ENCODE measurements at places on chromosomes 1 and 21.

DNA sequence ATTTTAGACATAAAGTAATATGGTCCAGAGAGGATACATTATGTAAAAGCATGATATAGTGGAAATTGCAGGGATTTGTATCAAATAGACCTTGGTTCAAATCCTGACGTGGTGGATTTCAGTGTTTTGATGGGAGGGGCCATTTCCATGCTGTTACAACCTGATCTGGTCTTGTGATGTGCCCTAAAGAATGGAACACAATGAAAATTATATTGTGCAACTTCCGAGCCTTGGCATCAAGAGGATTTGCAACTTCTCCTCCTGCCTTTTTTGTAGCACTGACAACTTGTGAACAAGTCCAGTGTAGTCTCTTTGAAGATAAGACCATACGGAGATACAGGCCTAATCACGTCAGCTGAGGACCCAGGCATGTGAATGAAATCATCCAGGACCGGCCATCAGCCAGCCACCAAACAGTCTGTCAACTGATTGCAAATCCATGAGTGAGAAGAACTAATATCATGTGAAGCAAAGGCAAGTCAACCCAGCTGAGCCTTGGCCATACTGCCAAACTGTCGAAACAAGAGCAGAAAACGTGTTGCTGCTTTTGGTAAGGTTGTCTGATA, 412.1 kb downstream of the DPYD start:
- DNase-seq = no peak

DNA sequence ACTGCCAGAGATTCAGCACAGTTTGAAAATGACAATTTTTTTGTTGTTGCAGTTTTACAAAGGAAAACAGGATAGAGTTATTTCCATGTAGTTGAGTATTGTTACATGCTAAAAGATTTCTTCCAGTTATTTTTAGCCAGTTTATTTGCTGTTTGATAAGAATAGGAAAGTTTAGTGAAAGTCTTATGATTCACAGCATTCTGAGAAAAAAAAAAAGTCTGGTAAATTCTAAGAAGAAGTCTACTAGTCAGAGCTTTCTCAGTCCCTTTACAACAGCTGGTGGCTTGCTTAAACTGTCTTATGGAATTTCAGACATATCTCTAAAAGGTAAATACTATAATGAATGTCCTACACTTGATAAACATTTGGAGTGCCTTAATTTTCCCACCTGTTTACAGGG, 341.7 kb downstream of the DSCAM start:
- DNase-seq = no peak

DNA sequence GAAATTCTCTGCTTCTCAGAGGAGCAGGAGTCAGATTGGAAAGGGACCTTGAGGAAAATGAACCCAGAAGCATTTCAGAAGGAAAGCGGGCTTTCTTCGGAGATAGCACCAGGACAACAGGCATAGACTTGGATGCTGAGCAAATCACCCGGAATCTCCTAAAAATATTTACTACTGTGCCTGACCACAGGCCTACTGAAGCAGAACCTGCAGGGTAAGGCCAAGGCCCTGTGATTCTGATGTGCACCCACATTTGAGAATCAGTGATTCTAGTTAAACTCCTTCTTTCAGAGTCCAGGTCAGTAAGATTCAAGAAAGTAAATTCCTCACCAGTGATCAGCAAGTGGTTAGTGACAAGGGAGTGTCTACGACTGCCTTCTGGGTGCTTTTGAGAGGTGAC, 307.3 kb upstream of the DUSP10 start:
- DNase-seq = no peak

DNA sequence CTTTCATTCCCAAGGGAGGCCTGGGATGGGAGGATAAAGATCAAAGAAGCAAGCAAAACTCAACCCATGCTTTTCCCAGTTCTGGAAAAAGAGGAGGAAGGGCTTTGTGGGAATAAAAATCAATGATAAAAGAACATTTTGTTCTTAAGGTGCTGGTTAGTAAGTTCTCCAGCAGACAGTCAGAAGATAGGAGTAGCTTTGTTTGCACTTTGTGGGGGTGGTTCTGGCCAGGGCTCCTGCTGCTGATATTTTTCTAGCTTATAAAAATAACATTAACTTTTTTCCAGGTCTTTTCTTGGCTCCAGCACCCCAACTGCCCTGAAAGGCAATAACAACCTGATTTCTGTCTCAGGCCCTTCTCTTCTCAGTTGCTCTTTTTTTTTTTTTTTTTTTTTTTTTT, 220.0 kb downstream of the FGGY start:
- no peak for DNase-seq

DNA sequence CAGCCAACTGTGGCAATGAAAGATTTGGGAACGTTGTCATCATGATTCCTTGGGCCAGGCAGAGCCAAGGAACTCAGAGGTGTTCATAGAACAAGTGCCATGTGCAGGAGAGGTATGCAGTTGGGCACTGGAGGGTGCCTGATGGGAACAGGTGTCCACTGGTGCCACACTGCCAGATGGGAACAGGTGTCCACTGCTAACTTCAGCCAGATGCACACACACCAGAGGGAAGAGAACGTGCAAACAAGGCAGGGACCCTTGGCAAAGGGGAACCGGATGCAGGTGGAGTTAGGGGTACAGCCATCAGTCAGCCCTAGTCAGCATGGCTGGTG, 13.5 kb downstream of the OLFML2B start:
- DNase-seq = no peak

GRCh38 chr1:31095298-31095981, 29.9 kb upstream of the PUM1 start:
- no peak for DNase-seq

DNA sequence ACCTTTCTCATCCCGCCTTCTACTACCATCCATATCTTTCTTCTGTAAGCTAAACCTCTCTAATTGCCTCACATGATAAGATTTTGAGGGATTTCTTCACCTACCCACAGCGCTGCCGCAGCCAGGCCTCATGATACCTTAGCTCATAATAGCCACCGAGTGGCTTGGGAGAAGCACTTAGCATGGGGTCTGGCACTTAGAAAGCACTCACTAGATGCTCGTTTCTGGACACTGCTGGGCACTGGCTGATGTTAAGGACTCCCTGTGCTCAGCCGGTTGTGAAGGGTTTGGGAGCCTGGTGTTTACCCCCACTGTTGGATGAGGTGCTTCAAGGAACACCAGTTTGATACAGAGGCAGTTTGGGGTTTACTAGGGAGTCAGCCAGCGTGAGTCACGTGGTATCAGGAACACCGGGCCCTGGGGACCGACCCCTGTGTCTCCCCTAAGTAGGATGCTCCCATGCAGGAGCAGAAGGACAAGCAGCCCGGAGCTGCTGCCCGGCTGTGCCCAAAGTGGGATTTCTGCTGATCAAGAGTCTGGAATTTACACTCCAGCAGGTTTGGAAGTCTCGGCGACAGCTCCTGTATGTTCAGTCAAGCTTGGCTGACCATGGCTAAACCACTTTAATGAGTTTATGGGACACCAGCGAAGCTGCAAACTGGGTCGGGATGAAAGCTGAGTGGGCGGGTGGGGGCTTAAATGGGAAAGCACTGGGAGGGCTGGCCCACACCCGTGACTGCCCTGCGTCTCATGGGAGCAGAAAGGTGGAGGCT, 63.3 kb downstream of the GALNT2 start:
- DNase-seq = peak; percentile 94

- no peak for DNase-seq
Observed at GRCh38 chr21:36454093-36454531, 25.8 kb downstream of the CLDN14 start.

- no peak for DNase-seq
Observed at GRCh38 chr1:47658161-47658920, 220.5 kb downstream of the FOXD2 start.

DNA sequence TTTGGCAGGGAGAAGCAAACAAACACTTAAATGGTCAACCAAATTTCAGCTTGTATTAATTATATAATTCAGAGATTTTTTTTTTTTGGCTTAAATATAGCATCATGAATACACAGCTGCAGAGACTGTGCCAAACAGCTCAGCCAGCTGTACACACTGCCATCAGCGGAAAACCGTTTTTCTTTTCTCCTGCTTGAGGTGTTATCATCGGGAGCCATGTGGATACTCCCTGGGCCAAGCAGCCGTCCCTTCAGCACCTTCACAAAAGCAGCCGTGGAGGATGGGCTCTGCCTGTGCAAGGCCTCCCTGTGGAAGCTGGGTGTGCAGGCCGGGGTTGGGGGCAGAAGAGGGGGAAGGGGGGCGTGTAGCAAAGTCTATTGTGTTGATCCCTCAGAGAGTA, 85.0 kb downstream of the NUF2 start:
- DNase-seq = no peak

DNA sequence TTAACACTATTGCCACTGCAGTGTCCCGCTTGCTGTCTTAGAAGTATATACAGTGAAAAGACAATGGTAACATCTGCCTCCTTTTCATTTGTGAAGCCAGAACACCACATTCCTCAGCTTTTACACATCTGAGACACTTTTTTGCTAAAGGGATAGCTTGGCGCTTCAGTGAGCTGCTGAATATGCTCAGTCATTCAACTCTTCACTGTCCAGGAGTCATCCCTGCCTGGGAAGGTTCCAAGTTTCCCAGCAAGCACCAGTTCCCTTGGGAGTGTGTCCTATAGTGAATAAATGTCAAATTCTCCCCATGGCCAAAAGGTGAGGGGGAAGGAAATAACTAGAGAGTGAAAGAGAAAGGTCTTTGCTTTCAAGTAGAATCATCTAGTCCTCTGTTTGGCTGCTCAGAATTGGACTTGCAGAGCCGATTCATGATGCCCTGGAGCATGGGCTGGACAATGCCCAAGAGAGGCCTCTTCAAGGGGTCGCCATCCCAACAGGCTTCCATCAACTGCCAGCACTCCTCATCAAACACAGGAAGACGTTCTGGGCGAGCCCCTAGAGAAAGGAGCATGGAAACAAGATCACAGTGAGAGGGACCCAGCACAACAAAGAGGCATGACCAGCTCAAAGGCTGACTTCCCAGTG, 25.5 kb upstream of the RBBP5 start:
- no peak for DNase-seq

DNA sequence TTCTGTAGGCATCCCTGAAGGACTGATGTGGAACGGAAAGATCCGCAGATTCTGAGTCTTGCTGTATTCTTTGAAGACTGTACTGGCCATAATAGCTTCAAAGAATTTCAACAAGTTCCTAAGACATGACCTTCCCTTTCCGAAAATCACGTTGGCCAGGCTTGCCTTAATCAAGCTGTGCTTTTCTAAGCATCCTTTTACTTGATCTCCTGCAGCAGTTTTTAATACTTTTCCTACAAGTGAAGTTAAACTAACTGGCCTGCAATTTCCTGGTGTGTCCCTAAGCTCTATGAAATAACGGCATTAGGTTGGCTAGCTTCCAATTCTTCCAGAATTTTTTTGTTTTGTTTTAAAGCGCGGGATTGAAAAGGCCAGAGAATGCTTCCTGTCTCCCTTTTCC, 40.3 kb downstream of the SPAG17 start:
- DNase-seq = no peak

- no peak for DNase-seq
Observed at GRCh38 chr1:78839704-78840277, 166.7 kb downstream of the ADGRL4 start.
